Gastrocnemius medialis (tissue), 4 donors: ENCODE measurements at places on chromosomes 16 and 17. TPM values are rescaled to one million over a fixed set of nuclear protein-coding genes. Genes with fewer than 3 reads are reported as not detected.

EVPL gene
- total RNA-seq: not detected

DNA sequence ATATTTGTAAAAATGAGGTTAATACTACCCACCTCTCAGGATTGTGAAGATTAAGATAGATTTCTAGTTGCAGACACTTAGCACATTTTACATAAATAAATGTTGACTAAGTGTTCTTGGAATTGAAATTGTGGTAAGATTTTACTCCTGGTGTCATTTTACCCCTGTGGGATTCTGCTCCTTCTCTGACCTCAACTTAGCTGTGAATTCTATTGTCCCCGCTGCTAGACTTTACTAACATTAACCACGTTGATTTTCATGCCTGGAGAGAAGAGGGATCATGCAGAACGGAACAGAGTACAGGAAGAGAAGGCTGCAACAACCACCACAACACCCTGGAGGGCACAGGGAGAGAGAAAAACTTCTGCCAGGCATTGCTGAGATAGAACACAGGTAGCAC is 2.1 kb upstream of the TOM1L1 start:
- no peak for DNase-seq

MT1G gene
- total RNA-seq: not detected

DNA sequence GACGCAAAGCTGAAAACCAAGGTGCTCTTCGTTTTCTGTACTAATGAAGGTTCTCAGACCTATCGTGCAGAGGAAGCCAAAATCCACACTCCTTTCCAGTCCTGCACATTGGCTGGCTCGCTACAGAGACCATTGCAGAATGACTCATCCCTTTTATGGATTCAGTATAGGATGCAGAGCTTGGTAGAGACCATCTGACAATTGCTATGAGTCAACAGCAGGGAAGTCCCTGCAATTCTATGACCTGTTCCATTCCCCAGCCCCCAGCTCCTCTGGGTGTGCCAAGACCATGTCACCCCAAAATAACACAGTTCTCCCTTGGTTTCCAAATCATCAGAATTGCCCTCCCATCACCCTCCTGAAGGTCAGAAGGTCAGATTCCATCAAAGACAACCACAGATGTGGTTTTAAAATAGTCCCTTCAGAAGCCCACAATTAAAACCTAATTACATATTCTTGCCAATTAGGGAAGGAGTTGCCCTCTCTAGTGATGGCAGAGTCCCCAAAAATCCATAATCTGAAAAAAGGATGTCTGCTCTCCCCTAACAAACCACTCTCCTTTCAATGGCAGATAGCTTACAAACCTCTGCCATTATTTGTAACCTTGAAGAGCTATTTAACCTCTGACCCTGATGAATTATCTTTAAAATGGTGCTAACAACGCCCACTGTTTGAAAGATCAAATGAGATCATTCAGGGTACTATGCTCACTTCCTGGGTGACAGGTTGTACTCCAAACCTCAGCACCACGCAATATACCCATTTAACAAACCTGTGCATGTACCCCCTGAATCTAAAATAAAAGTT is 108.2 kb upstream of the RBBP6 start:
- DNase-seq: no peak

GRCh38 chr17:50037321-50038107 is 18.4 kb upstream of the ITGA3 start:
- DNase-seq: no peak

CCDC57 gene
- total RNA-seq: 11.3 TPM

EVI2B gene
- total RNA-seq: 1.2 TPM

CCL8 gene
- total RNA-seq: not detected

DNA sequence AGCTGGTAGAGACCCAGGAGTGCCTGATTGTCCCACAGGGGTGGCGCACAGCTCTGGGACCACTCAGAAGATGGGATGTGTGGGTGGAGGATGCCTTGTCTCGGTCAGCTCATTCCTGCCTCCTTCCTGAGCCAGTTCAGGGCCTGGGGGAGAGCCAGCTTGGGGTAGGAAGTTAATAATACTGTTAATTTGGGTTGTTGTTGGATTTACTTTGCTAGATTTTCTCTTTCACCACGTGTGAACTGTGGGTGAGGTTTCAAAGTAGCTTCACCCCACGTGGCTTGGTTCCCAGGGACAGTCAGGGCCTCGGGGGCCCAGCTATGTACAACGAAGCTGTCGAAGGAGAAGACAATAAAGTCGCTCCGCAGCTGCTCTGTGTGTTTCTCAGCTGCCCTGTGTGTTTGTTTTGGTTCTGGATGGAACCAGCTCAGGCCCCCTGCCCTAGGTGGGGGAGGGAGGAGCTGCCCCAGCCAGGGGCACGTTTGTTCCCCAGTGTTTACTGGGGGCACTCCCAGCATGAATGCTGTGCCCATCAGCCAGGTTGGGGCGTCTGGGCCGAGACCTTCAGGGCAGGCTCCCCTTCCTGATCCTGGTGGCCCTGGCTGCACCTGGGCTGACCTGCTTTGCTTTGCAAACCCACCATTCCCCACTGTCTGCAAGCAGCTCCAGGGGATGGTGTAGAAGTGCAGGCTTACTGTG is 2.3 kb downstream of the NUDT16L1 start:
- no peak for DNase-seq

ZSCAN10 gene
- not detected for total RNA-seq

DNA sequence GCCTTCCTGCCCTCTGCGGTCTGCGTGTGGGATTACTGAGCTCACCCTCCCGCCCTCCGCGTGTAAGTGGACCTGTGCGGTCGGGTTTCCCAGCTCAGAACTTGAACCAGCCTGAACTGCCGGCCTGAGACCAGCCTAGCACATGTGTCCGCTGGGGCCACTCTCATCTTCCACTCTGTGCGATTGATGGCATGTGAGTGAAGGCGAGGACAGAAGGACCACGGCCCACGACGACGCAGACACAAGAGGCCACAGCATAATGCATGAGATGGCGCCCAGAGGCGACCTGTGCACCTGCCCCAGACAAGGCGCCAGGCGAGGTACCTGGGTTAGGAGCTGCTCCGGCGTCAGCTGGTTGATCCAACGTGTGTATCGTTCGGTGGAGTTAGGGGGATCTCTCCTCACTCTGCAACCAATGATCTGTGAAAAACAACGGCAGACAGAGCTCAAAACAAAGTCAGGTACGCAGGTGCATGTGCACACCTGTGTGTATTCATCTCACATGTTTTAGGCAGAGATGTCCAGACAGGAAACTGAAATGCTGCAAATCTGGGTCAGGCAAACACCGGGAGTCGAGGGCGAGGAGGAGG is 74.5 kb upstream of the METRNL start:
- DNase-seq: no peak

DNA sequence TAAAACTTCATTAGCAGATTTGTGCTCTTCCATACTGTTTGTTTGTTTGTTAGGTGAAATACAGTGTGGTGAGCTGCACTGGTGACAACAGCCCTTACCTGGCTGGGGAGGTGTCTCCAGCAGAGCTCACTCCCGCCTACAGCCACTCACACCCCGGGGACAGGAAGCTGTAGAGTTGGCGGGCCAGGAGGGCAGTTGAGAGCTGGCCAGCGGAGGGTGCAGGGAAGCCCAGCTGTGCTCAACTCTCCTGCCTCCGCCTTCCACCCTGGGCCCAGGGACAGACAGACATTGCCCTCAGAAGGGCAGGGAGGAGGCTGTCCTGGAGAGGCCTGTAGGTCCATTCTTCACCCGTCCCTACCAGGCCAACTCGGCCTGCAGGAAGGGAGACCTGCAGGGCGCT is 48.6 kb upstream of the PVALEF start:
- DNase-seq: no peak

- DNase-seq: no peak
These were observed 494.4 kb downstream of the GRIN2A start for GRCh38 chr16:9687737-9688319.

SLC35G3 gene
- total RNA-seq: not detected

ENPP7 gene
- total RNA-seq: not detected

TPSG1 gene
- not detected for total RNA-seq
